WTC11 (cell line): ENCODE measurements at places on chromosomes 16 and 17. TPM values are rescaled to one million over a fixed set of nuclear protein-coding genes. Genes with fewer than 3 reads are reported as not detected.

CCL17 gene
- total RNA-seq, result not detected in 3 replicates

DNA sequence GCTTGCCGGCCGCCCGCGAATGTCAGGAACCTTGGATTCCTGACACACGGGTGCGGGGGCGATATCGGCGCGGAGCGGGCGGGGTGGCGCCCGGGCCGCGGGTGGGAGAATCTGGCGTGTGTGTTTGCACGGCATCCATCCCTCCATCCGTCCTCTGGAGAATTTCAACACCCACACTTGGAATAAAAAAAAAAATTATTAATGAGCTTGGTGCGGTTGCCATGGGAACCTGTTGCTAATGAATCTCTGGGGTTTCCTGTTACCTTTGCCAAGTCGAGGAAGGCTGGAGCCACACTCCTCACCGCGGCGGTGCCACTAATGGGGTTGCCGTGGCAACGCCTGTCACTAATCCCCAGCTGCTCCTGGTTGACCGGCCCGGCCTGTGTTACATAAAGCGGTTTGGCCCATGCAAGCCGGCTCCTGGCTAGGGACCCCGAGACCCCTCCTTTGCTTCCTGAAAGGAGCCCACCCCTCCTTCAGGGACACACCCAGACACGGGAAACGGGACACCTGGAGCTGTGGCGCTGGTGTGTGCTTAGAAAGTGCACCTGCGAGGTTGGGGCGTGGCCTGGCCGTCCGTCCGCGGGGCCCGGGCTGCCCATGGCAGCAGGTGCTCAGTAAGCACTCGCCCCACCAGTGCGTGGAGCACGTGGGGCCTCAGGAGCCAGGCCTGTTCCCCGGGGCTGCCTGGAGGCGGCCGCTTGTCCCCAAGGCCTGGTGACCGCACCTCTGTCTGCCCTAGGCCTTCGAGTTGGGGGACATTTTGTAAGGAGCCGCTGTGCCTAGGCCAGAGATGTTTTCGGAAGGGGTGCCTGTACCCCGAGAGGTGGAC, 14.6 kb downstream of the CACNA1H start:
- peak; percentile 43 for DNase-seq
- H3K36me3 ChIP-seq, result no peaks in the 10 kb centered on the region
- no peak overlapping the region for H3K27ac ChIP-seq
- no peak overlapping the region for H3K4me3 ChIP-seq
- no peaks in the 10 kb centered on the region for H3K27me3 ChIP-seq

SIAH1 gene
- 27.0 to 29.9 TPM (median 28.0 TPM) in 3 replicates for total RNA-seq

ZNF385C gene
- total RNA-seq, result 3.1 to 4.5 TPM (median 3.7 TPM) in 3 replicates

- no peak overlapping the region for H3K4me3 ChIP-seq
- no peak for DNase-seq
- no peaks in the 10 kb centered on the region; the same call in none of the 2 replicates for H3K27me3 ChIP-seq
- peaks cover 11% of the 10 kb centered on the region for H3K4me1 ChIP-seq
- peaks cover 3% of the 10 kb centered on the region; the same call in 1 of the 2 replicates for H3K36me3 ChIP-seq
These were observed 51.0 kb downstream of the CCDC182 start for GRCh38 chr17:57694051-57694450.

DRG2 gene
- 40.8 to 43.1 TPM (median 41.4 TPM) in 3 replicates for total RNA-seq

DNA sequence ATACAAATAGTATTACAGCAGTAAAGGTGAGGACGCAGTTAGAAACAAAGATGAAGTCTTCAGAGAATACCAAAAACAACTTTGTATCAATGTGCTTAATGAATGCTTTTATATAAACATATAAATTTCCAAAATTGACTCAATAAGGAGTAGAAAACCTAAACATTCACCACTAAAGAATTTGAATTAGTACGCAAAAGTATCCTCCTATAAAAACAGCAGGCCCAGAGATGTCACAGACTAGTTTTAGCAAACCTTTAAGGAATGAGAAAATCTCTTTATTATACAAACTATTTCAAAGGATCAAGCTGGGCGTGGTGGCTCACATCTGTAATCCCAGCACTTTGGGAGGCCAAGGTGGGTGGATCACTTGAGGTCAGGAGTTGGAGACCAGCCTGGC, 86.2 kb downstream of the OR1D5 start:
- DNase-seq, result no peak
- peaks cover 32% of the 10 kb centered on the region for H3K36me3 ChIP-seq
- H3K27me3 ChIP-seq, result no peaks in the 10 kb centered on the region; the same call in 1 of the 2 replicates
- H3K27ac ChIP-seq, result no peak overlapping the region

GCGR gene
- 0.85 to 1.4 TPM (median 1.4 TPM) in 3 replicates for total RNA-seq

PPY gene
- total RNA-seq, result not detected in 3 replicates

- H3K4me3 ChIP-seq, result no peak overlapping the region
- no peaks in the 10 kb centered on the region for H3K36me3 ChIP-seq
- H3K27me3 ChIP-seq, result no peaks in the 10 kb centered on the region
These were observed 27.6 kb downstream of the MXRA7 start for GRCh38 chr17:76683011-76683755.

RSKR gene
- 23.7 to 28.0 TPM (median 25.6 TPM) in 3 replicates for total RNA-seq

DNA sequence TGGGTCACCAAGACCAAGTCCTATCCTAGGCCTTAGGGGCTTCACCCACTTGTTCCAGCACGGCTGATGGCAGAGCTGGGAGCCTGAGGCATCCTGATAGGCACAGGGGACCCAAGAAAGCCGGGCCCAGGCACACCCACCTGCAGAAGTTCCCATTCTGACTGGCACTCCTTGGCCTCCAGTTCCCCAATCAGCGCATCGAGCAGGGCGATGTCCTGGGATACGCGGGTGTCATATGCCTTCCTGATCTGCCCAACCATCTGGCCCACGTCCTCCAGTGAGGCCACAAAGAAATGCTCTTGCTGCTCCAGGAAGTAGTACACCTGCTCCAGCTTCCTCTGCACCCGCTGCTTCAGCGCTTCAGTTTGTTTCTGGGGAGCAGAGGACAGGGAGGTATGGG, 9.6 kb downstream of the MEFV start:
- peaks cover 3% of the 10 kb centered on the region; the same call in 1 of the 2 replicates for H3K36me3 ChIP-seq
- H3K4me3 ChIP-seq, result no peak overlapping the region
- H3K27ac ChIP-seq, result no peak overlapping the region
- peaks cover 61% of the 10 kb centered on the region for H3K27me3 ChIP-seq
- H3K4me1 ChIP-seq, result no peaks in the 10 kb centered on the region
- DNase-seq, result no peak

DNA sequence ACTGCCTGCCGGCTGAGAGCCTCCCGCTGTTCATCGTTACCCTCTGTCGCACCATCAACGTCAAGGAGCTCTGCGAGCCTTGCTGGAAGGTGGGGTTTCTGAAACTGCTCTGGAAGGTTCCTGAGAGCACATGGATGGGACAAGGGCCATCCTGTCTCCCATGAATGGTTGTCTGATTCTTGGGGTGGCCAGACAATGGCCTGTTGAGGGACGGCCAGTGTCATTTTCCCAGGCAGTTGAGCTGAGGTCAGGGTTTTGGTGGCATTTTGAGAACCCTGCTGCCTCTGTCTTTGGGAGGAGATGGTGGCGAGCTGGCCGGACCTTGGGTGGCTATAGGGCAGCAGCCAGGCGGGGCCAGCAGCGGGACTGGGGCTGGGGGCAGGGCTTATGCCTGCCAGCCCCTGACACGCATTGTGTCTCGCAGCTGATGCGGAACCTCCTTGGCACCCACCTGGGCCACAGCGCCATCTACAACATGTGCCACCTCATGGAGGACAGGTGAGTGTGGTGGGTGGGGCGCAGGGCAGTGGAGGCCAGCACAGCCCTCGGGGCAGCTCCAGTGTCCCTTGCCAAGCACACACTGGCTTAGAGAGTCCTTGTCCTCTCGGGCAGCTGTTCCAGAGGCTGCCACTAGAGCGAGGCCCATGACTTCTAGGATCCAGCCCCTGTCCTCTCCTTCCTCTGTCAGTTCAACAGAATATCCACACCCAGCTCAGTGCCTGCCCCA, 9.1 kb downstream of the TSC2 start:
- no peak for DNase-seq
- H3K27ac ChIP-seq, result no peak overlapping the region
- no peaks in the 10 kb centered on the region; the same call in 1 of the 2 replicates for H3K36me3 ChIP-seq

DNA sequence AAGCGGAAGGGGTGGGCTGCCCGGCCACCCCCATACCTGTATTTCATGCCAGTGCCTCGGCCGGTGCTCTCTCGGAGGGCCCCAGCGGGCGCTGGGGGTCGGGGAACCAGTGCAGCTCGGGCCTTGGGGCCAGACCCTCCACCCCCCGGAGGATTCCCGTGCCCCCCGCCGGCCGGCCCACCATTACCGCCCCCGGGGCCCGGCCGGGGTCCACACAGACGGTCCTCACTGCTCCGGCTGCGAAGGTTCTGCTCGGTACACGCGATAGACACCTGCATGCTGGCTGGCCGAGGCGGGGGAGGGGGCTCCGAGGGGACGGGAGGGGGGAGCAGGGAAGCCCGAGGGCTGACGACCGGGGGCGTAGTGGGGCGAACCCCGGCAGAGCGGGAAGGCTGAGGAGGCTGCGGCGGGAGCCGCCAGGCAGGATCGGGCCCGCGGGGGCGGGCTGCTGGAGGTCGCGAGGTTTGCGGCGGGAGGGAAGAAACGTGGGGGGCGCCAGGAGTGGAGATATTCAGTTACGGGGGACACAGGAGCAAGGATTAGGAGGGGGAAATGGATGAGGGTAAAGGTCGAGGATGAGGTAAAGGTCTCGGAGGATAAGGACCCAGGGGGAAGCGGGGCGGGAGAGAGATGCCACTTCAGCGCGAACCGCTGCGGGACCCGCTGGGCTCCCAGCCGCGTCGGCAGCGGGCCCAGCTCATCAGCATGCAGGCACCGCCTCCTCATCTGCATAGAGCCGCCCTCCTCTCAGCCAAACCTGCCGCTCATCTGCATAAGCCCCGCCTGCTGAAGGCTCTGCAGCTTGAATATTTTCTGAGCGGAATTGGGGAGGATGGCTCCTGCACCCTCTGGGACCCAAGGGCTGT, at the start of gene KCNAB3:
TSS of gene KCNAB3 (minus strand) at position 699 of the 866 bp plus-strand sequence. CDS start at position 278, 421 bp downstream.
- peak; percentile 87 for DNase-seq
- H3K4me3 ChIP-seq, result peak within 1 kb of the TSS; percentile 100
- peaks cover 32% of the 10 kb centered on the region for H3K4me1 ChIP-seq
- no peaks in the 10 kb centered on the region for H3K36me3 ChIP-seq
- no peak within 1 kb of the TSS for H3K27ac ChIP-seq
- peaks cover 61% of the 10 kb centered on the region for H3K27me3 ChIP-seq

DNA sequence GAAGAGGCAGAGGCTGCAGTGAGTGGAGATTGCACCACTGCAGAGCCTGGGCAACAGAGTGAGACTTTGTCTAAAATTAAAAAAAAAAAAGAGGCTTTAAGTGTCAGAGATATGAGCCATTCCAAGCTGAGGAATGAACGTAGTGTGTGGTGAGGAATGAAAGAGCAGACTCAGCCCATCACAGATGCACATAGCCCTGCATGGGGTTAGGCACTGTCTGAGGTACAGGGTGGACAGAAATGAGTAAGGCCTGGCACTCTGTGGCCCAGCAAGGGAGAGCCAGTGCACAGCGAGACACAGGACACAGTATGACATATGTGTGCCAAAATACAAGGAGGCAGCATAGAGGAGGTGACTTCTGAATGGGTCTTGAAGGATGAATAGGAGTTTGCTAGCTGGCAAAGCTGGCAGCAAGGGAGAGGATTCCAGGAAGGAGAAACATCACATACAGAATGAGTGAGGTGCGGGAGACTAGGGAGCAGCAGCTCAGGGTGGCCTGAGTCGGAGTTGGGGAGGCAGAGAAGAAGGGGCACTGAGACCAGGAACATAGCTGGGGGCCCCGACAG, 8.7 kb upstream of the ZNF469 start:
- H3K4me1 ChIP-seq, result no peaks in the 10 kb centered on the region
- H3K36me3 ChIP-seq, result no peaks in the 10 kb centered on the region
- DNase-seq, result no peak
- no peaks in the 10 kb centered on the region for H3K27me3 ChIP-seq

HBA1 gene
- 2.1 to 3.4 TPM (median 3.1 TPM) in 3 replicates for total RNA-seq

TBC1D16 gene
- total RNA-seq, result 89.8 to 96.1 TPM (median 90.4 TPM) in 3 replicates

- peaks cover 2% of the 10 kb centered on the region; the same call in 1 of the 2 replicates for H3K4me1 ChIP-seq
- H3K36me3 ChIP-seq, result no peaks in the 10 kb centered on the region
- H3K27me3 ChIP-seq, result no peaks in the 10 kb centered on the region
- DNase-seq, result no peak
- H3K4me3 ChIP-seq, result no peak overlapping the region
- no peak overlapping the region for H3K27ac ChIP-seq
These were observed 1.4 kb downstream of the CCL4L2 start for GRCh38 chr17:36212272-36212605.

DNA sequence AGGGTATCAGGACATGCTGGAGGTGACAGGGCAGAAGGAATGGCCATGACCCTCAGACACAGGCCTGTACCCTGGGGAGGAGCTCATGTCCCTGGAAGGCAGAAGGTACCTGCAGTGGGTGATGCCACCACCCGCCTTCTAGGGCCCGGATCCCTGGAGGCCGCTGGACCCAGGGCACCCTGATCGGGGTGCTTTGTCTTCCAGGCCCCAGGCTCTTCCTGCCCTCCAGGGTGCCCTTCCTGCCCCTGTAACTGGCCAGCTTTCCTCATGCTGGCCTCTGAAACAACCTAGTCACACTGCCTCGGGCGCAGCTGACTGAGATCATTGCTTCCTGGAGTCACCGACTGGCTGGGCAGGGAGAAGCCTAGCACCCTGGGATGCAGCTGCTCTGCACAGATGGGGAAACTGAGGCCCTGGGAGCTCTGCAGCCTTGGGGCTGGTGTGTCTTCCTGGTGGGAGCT, 5.8 kb downstream of the ADCY7 start:
- H3K4me1 ChIP-seq, result peaks cover 4% of the 10 kb centered on the region
- H3K27me3 ChIP-seq, result no peaks in the 10 kb centered on the region; the same call in 1 of the 2 replicates
- H3K4me3 ChIP-seq, result no peak overlapping the region
- no peak overlapping the region for H3K27ac ChIP-seq
- no peaks in the 10 kb centered on the region for H3K36me3 ChIP-seq

GJD3 gene
- 1.4 to 2.3 TPM (median 2.0 TPM) in 3 replicates for total RNA-seq

TBC1D3H gene
- total RNA-seq, result not detected in 3 replicates

GRCh38 chr16:58105631-58106030, 23.6 kb downstream of the CFAP20 start:
- H3K4me3 ChIP-seq, result no peak overlapping the region
- H3K27ac ChIP-seq, result no peak overlapping the region

DNA sequence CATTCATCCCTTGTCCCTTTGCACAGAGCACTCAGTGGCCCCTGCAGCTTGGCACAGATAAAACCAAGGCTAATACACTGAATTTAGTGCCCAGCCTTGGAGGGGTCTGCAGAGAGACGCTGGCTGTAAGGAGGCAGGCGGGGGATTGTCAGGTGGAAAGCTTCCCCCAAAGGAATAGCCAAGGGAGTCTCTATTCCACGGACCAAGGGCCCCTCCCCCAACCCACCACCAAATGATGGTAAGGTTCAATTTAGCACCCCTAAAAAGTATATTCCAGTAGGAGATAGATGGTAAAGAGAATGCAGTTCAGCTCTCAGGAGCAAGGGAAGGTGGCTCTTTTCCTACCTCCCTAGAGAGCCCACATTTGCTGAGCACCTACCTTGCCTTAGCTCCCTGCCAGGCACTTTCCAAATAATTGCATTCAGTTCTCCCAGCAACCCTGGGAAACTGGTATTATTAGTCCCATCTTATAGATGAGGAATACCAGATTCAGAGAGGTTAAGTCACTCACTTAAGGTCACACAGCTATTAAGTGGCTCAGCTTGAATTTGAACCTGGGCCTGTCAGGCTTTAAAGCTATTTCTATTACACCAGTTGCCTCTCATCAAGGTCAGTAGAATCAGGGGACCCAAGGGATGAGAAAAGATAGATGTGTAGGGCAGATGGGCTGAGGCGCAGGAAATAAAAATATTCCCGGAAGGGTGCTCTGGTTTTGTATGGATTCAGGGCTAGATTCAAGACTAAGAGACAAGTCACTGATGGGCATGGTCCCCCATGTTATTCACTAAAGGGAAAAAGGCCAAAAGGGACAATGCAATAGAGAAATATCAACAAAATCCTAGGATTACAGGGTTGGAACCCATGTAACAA, 20.0 kb upstream of the ZFHX3 start:
- H3K4me3 ChIP-seq, result peak overlapping the region; percentile 70
- no peak overlapping the region for H3K27ac ChIP-seq
- no peak for DNase-seq
- H3K36me3 ChIP-seq, result no peaks in the 10 kb centered on the region
- H3K27me3 ChIP-seq, result peaks cover 97% of the 10 kb centered on the region

- no peaks in the 10 kb centered on the region; the same call in 1 of the 2 replicates for H3K27me3 ChIP-seq
- peaks cover 22% of the 10 kb centered on the region for H3K4me1 ChIP-seq
- DNase-seq, result no peak
- no peak overlapping the region for H3K4me3 ChIP-seq
- 0 out of 2 replicates have a peak overlapping the region, but pooled peaks have one; percentile 46 for H3K27ac ChIP-seq
These were observed 4.1 kb upstream of the TMEM11 start for GRCh38 chr17:21218101-21218500.
